ENCODE measurements at places on chromosomes 3 and 15.

DNA sequence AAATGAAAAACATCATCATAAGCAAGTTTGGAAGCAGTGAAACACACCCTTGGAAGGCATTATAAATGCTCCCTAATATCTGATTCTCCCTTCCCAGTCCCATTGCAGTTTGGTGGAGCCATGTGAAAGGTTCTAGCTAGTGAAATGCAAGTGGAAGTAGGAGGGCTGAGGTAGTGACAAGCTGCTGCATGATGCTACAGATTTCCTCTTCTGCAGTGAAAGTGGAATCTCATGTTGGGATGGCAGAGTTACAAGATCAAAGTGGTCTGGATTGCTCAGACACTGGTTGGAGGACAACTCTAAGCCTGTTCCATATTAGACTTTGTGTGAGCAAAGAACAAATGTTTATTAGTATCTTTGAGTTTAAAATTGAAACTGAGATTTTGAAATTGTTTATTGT, 3.3 kb upstream of the PDCD6IP start:
- DNase-seq = no peak

GRCh38 chr15:90903733-90904536, 833 bp downstream of the MAN2A2 start:
- DNase-seq = no peak

DNA sequence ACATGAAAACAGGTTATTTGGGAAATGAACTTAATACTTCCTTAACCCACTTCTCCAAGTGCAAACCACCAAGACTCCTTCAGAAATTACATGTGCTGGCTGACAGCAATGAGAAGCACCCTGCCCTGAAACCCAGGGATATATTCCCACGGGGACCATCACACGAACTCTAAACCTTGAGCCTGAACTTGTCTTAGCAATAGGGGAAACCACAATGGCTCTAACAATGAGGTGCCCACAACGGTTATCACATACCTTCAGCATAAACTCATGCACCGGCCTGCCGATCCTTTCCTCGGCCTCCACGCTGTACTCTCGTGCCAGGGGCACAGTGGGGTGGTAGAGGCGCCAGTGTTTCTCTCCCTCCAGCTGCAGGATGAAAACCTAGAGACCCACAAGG, 13.4 kb downstream of the RIOX2 start:
- DNase-seq = no peak

GRCh38 chr3:64985072-64985471, 297.3 kb upstream of the ADAMTS9 start:
- DNase-seq = no peak

DNA sequence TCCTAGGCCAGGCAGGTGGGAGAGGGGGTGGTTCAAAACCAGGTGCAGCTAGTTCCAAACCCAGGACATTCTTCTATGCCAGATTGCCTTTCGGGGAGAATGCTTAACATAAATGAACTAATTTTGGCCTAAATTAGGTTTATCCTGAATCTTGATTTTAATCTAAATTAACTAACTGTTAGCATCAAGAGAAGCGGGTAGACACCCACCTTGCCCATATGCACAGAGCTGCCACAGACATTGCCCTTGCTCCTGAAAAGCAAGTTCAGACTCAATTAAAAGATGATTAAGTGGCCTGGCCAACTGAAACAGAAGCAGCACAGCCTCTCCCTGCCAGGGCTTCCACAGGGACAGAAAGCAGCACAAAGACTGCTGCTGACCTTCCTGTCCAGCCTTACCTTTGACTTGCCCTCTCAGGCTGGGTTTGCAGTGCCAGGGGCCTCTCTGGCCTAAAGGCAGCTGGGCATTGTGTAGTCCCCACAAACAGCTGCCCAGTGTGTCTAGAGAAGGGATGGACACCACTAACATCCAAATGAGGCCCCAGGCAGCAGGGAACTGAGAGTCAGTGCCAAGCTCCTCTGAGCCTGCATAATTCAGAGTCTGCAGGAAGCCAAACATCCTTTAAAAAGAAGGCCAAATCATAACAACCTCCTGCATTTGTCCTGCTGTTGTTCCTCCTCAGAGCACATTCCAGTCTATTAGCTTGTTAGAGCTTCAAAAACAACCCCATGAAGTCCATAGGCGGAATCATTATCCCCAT, 15.4 kb upstream of the OXTR start:
- no peak for DNase-seq

- no peak for DNase-seq
These were observed 68.2 kb downstream of the NBEAL2 start for GRCh38 chr3:47047673-47048072.

DNA sequence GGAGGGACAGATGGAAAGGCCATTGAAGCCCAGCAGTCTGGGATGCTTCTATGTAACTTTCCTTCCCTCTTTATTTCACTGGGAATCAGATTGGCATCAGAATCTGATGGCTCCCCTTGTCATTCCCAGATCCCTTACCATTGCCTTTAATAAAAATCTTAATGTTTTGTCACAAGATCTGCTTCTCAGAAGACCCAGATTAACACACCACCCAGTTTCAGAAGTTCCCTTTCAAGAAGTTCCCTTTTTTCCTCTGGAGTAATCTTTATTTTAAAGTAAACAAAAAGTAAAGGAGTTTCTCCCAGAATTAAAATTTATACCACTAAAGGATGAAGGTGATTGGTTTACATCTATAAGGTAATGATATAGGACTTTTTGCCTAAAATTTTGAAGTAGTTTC, 76.4 kb downstream of the UBR1 start:
- no peak for DNase-seq

GRCh38 chr3:141056751-141057171, 5.6 kb downstream of the SPSB4 start:
- DNase-seq = no peak

DNA sequence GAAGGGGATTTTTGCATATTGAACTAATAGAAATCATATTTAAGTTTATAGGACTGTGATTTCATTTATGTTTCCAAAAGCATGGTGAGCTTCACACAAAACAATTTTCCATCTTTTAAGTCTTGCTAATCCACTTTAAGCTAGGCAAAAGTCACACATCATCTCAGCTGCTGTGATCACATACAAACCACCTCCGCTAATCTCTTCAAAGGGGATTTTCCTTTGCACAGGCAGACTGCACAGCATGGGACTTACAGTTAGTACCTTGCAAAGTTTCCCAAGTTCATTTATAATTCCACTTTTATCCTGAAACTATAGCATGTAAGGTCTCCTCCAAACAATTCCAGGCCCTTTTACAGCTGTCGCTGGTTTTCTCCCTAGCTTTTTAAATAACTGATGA, 225.1 kb upstream of the CNTN3 start:
- DNase-seq = no peak

- DNase-seq = no peak
These were observed 78.2 kb downstream of the CMSS1 start for GRCh38 chr3:99895703-99896441.

DNA sequence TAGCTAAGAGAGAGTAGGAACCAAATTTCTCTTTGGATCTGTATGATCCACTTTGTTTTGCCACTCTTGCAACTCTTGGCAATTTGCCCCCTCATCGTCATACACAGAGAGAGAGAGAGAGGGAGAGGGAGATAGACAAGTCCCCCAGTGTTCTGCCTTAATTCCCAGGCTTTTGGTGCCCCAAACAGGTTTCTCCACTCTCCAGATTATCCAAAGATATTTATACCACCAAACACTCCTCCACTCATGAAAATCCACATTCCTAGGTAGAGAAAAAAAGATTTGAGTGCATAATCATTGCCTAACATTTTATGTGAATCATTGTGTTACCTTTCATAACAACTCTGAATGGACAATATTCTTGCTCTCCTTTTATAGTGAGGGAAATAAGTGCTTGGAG, 15.3 kb downstream of the ACP3 start:
- no peak for DNase-seq

DNA sequence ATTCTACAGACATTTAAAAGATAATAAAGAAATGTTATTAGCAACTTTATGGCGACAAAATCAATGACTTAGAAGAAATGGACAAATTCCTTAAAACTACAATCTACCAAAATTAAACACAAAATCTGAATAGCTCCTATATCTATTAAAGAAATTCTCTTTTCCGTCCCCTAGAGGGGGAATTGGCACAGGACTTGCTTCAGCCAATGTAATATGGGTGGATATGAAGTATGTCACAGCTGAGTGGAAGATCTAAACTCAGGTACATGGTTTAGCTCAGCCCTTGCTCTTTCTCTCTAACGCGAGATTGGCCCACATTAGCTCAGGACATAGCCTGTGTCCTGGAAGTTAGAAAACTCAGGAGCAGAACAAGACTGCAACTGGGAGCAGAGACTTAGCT, 79.3 kb downstream of the DNAH12 start:
- no peak for DNase-seq
